Left lung (tissue), 14 donors: ENCODE measurements at places on chromosomes 7 and 10. TPM values are rescaled to one million over a fixed set of nuclear protein-coding genes. Genes with fewer than 3 reads are reported as not detected.

Gene PRPS1L1
- not detected for polyA plus RNA-seq

Gene OR9A2
- polyA plus RNA-seq: not detected

Gene KBTBD2
- polyA plus RNA-seq: 60.0 TPM

- no peak for DNase-seq
These were observed 250.6 kb downstream of the BBS9 start for GRCh38 chr7:33379891-33380525.

GRCh38 chr10:3665316-3665908 lies 119.6 kb downstream of the KLF6 start:
- no peak for DNase-seq

DNA sequence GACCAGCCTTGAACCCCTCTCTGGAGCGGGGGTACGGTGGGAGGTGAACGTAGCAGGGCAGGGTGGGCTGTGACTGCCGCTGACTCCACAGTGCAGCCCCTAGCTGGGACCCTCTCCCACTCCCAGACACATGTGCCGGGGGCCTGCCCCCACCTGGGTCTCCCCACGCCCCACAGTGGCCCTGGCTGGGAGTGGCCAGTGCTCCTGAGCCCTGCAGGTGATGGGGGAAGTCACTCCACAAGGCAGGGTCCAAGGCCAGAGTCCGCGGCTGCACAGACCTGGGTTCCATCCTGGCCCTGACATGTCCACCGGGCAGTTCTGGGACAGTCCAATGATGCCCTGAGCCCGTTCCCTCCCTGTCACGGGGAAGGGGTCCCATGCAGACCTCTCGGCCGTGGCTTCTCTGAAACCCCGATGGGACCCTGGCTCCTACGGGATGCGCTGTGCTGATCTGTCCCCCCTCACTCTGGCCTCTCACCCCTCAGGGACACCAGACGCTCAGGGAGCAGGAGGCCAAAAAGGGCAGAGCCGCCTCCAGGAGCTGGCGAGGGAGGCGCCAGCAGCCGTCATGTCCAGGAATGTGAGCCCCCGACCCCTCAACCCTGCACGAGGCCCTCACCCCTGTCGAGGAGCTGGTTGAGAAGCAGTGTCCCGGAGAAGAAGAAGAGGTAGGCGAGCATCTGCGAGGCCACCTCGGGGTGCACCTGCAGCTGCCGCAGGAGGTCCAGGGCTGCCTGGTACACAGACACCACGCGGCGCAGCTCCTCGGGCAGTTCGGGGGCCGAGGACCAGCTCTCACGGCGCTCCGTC lies 40.4 kb downstream of the AP5Z1 start:
- peak; percentile 72 for DNase-seq

DNA sequence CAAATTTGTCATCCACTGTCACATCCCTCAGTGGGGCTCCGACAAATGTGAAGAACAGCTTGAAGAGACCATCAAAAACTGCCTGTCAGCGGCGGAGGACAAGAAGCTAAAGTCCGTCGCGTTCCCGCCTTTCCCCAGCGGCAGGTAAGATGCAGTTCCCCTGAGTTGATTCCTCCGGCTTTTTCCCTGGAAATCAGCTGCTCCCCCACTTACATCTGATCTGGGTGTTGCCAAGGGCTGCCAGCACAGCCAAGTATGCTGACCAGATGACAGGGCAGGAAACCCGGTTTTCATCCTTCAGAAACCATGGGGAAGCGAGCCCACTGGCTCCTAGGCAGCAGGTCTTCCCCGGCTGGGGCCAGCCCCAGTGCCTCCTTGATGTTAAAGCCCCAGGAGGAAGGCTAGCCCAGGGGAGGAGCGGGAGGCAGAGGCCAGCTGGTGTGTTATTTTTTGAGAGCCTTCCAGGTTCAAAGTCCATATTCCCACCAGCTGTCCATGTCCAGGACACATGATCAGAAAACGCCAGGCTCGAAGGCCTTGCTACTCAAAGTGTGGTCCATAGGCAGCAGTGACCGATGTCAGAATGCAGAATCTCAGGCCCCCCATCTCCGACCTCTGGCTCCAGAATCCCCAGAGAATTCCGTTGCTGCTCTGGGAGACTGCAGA lies 23.4 kb downstream of the AIFM2 start:
- no peak for DNase-seq

DNA sequence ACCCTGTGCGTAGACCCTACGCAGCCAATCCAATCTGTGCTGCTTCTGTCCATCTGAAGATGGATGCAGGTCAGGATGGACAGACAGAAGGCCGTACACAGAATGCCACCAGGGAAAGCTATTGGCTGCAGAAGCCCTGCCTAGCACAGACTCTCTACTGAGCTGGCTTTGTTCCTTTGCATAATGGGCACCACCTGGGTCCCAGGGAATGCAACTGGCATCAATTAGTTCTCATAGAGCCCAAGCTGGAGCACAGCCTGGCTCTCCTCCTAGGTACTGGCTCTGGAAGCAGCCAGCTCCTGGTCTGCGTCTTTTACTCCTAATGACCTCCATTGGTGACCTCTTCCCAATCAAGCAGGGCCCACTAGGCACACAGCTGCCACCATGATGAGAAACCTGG lies 26.8 kb upstream of the CACUL1 start:
- no peak for DNase-seq

- no peak for DNase-seq
These were observed 214.8 kb upstream of the TMEM229A start for GRCh38 chr7:124247691-124248090.

DNA sequence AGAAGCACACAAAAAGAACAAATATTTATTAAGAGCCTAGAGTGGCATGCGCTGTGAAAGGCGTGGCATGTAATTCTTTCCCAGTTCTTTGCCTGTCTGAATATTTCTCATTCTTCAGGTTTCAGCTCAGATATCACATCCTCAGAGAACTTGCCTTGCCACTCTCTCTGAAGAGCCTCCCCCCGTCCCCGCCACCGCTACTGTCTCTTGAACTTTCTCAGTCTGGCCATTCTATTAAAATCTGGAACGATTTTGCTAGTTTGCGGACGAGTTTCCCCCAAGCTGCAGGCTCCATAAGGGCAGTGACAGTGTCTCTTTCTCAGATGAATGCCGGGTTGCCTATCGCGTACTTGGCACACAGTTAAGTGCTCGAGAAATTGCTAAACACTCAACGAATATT lies 787 bp upstream of the PLEKHA1 start:
- DNase-seq: no peak

GRCh38 chr7:85695533-85695932 lies 508.7 kb upstream of the SEMA3D start:
- DNase-seq: no peak

- no peak for DNase-seq
These were observed 132.6 kb downstream of the INSYN2A start for GRCh38 chr10:127063762-127064161.

- no peak for DNase-seq
These were observed 520.6 kb downstream of the GALNT17 start for GRCh38 chr7:71652510-71652909.

GRCh38 chr7:71285571-71286145 lies 153.7 kb downstream of the GALNT17 start:
- DNase-seq: no peak
